Mesothelial cell of epicardium (in vitro differentiated cells): ENCODE measurements at places on chromosomes 5 and 9. TPM values are rescaled to one million over a fixed set of nuclear protein-coding genes. Genes with fewer than 3 reads are reported as not detected.
A peak's percentile ranks its signal among the peaks of the same experiment; 100 is the strongest.

DNA sequence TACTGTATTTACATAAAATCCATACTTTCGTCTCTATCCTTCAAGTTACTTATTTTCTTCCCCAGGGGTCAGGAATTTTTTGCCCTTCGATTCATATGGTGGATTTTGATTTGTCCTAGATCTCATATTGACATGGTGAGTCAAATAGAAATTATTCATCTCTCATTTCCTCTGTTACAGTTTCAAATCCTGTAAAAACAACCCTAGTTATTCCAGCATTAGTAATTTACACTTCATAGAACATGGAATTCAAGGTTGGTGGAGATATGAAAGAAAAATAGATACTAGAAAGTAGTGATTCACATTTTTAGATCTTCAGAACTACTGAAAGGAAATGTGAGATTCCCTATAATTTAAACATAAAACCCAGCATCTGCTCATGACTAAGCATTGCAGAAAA, 1331.0 kb upstream of the CDH9 start:
- H3K27ac ChIP-seq, result no peak overlapping the region
- H3K4me1 ChIP-seq, result peaks cover 5% of the 10 kb centered on the region
- peaks cover 7% of the 10 kb centered on the region for H3K36me3 ChIP-seq
- H3K4me3 ChIP-seq, result no peak overlapping the region
- no peak for DNase-seq

GRCh38 chr5:140239939-140240700, 62.8 kb downstream of the PFDN1 start:
- H3K27ac ChIP-seq, result peak overlapping the region; percentile 59
- H3K27me3 ChIP-seq, result no peaks in the 10 kb centered on the region
- H3K4me3 ChIP-seq, result no peak overlapping the region

- no peak overlapping the region for H3K4me3 ChIP-seq
- no peaks in the 10 kb centered on the region for H3K27me3 ChIP-seq
- no peak for DNase-seq
- H3K27ac ChIP-seq, result peak overlapping the region; percentile 13
- H3K36me3 ChIP-seq, result no peaks in the 10 kb centered on the region
Measured at GRCh38 chr9:123218831-123219230, 49.6 kb downstream of the STRBP start.

GRCh38 chr5:176521286-176521685, 15.9 kb downstream of the RNF44 start:
- no peak overlapping the region for H3K27ac ChIP-seq
- H3K4me1 ChIP-seq, result no peaks in the 10 kb centered on the region
- H3K36me3 ChIP-seq, result peaks cover 5% of the 10 kb centered on the region
- H3K27me3 ChIP-seq, result no peaks in the 10 kb centered on the region
- DNase-seq, result no peak
- no peak overlapping the region for H3K4me3 ChIP-seq

DNA sequence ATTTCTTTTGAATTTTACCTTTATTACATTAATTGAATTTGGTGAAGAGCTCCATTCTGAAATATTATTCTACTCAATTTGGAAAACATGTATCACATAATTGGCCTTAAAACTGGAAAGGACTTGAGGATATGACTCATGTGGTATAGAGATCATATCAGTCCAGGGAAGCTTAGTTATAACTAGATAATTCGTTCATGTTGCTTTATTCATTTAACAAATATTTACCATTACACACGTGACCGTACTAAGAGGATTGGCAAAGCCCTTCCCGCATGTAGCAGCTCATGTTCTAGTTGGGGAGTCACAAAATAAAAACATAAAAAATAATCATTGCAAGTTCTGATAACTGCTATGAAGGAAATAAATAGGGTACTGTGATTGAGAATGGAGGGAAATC, 1816.5 kb downstream of the MAT2B start:
- no peak overlapping the region for H3K27ac ChIP-seq
- peaks cover 3% of the 10 kb centered on the region for H3K4me1 ChIP-seq
- no peak for DNase-seq
- H3K27me3 ChIP-seq, result no peaks in the 10 kb centered on the region

DNA sequence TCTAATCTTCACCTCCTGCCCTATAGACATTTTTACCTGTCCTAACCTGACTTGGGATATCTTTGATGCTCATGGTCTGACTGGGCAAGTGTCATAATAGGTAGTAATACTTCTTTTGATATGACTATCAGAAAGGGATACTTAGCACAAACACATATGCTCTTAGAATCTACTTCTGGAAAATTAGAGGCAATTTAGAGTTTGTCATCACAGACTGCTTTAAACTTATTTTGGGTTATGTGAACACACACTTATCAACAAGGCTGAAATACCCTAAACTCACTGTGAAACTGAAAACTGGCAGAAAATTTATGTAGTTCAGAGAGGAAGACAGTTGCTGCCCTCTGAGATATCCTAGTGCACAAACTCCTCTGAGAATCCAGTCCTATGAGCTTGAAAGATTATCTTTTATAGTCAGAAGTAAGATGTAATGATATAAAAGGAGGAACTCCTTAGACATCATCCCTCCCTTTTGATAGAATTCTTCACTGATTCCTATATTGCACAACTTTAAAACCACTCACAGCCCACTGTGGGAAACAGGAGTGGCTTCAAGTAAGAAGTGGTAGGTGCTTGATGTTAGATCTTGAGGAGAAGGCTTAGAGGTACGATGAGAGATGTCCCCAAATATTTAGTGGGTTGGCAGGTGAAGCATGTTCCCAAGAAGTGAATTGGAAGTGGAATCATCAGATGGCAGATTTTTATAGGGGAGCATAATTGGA, 273.3 kb downstream of the MAN2A1 start:
- no peak for DNase-seq
- H3K4me1 ChIP-seq, result peaks cover 2% of the 10 kb centered on the region
- no peaks in the 10 kb centered on the region for H3K36me3 ChIP-seq

- peaks cover 20% of the 10 kb centered on the region for H3K27me3 ChIP-seq
- no peaks in the 10 kb centered on the region for H3K36me3 ChIP-seq
- DNase-seq, result no peak
- no peak overlapping the region for H3K27ac ChIP-seq
Measured at GRCh38 chr5:148884339-148885020, 58.1 kb downstream of the ADRB2 start.

DNA sequence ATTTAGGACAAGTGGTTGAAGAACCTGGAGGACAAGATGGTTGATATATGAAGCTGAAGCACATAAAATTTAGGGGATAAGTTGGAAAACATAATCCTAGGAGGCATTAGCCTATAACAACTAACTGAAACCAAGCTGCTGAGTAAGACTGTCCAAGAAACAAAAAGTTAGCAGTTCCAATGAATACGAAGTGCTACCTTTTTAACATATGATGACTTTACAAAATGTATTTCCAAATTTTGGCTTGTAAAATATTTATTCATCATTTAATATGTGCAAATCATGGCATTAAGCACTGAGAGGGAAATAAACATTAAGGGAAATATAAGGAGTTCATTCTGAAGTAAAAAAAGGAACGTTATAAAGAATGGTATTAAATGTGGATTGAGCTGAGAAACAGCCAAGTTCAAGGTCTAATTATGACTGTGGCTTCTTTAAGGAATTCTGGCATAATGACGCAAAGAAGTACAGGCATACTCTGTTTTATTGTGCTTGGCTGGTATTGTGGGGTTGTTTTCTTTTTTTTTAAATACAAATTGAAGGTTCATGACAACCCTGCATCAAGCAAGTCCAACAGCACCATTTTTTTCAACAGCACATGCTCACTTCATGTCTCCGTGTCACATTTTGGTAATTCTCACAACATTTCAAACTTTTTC, 7.7 kb downstream of the RAPGEF6 start:
- peaks cover 8% of the 10 kb centered on the region for H3K36me3 ChIP-seq
- no peak overlapping the region for H3K27ac ChIP-seq
- H3K4me1 ChIP-seq, result peaks cover 3% of the 10 kb centered on the region
- no peaks in the 10 kb centered on the region for H3K27me3 ChIP-seq

DNA sequence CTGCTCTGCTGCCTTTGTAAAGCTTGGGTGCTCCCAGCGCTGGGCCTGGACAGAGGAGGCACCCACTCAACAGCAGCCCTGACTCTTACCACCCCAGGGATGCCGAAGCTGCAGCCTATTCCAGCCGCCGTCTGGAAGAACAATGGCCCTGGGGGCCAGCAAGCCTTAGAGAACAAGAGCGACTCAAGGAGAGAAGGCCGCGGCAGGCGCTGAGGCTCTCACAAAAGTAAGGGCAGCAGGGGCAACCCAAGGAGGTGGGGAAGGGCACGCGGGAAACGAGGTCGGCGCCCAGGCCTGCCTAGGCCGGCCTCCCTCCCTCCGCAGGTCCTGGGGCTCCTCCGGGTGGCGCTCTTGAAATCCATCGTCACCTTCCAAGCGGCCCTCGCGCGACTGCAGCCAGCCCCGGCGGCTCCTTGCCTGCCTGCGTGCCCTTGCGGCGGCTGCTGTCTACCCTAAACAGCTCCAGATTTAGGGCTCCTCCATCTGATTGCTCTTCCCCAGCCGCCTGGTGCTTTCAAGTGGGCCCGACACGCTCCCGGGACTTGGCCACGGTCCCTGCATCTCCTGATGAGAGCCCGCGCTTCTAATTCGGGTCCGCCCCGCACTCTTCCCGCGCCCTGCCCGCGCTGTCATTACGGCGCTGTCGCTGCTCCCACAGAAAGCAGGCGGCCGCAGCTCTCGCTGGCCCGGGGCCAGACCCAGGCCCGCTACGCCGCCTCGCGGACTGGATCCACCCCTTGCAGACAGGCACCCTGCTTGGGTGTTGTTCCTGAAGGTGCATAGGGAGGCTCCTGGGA, 213.3 kb downstream of the SEMA6A start:
- H3K36me3 ChIP-seq, result no peaks in the 10 kb centered on the region
- no peaks in the 10 kb centered on the region for H3K27me3 ChIP-seq
- H3K4me1 ChIP-seq, result peaks cover 18% of the 10 kb centered on the region
- H3K4me3 ChIP-seq, result peak overlapping the region; percentile 79
- DNase-seq, result peak; percentile 77

GRCh38 chr5:170056561-170057267, 49.0 kb upstream of the FOXI1 start:
- H3K4me1 ChIP-seq, result peaks cover 19% of the 10 kb centered on the region
- H3K4me3 ChIP-seq, result no peak overlapping the region
- H3K27me3 ChIP-seq, result no peaks in the 10 kb centered on the region
- no peaks in the 10 kb centered on the region for H3K36me3 ChIP-seq
- DNase-seq, result no peak
- peak overlapping the region; percentile 11 for H3K27ac ChIP-seq

- H3K36me3 ChIP-seq, result no peaks in the 10 kb centered on the region
- H3K27ac ChIP-seq, result no peak overlapping the region
- DNase-seq, result no peak
- H3K4me3 ChIP-seq, result no peak overlapping the region
- peaks cover 21% of the 10 kb centered on the region for H3K4me1 ChIP-seq
Measured at GRCh38 chr9:7523426-7524043, 276.0 kb downstream of the DMAC1 start.

GRCh38 chr9:136852664-136853595, 784 bp downstream of the MAMDC4 start:
- H3K36me3 ChIP-seq, result no peaks in the 10 kb centered on the region
- H3K27ac ChIP-seq, result no peak overlapping the region
- DNase-seq, result no peak
- H3K4me3 ChIP-seq, result no peak overlapping the region

DNA sequence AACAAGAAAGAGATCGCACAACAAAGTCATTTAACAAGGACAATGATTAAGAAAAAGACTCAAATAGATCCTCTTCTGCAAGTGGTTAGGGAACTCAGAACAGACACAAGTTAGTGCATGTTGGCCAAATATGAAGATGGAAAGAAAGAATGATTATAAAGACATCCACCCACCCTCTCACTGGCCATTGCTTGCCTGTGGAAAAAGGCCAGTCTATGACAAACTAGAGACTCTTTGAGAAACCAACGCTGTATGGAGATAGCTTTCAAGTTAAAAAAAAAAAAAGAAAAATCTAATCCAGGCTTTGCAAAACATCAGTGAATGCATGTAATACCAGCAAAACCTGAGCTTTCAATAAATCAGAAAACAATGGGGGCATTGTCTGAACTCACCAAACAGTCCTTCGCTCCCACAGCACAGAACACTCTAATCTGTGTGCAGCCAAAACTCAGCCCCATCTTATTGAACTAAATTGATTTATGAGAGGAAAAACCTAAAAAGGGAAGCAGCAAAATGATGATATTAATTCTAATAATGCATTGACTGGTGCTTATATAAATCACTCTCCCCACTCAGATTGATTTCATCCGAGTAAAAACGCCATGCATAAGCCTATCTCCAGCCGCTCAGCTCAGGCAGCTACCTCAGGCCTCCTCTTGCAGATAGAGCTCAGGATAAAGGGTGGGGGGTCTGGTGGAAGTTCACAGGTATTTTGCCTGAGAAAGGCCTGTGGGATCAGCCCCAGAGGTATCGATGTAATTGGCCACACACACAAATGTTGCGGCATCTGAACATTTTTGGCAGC, 547.1 kb downstream of the CCDC171 start:
- no peak for DNase-seq
- H3K4me1 ChIP-seq, result peaks cover 49% of the 10 kb centered on the region
- H3K4me3 ChIP-seq, result no peak overlapping the region
- H3K27ac ChIP-seq, result peak overlapping the region; percentile 62
- H3K27me3 ChIP-seq, result peaks cover 16% of the 10 kb centered on the region

DNA sequence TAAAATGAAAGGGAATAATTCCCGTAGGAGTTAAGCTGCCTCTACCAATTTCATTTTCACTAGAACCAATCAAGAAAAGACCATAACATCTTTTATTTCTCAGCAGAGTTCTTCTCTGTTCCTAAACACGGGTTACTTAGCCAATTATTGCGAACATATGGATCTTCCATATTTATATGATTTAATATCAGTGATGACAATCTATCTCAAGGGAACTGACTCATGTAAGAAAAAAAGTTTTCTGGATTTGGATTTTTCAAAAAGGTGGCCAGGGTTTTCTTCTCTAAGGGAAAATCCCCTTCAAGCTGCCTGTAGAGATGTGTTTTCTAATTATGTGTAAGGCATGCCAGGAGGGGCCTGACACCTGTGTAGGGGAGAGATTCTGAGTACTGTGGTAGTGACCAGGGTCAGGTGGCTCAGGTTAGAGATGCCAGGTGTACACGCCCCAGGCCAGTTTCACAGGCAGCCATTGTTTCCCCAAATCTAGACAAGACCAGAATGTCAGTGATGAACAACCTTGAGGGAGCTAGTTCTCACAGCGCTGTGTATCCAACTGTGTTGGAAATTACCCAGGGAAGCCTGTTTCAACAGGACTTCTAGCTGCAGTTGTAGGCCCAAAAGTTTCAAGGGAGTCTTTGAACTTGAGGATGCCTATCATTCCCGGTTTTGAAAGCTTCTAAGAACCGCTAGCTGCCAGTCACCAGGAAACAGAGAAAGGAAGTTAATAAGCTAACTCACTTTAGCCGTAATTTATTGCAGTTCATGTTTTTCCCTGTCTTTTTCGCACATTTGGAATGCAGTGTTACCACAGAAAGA, 572.5 kb upstream of the RGMB start:
- H3K36me3 ChIP-seq, result no peaks in the 10 kb centered on the region
- no peak overlapping the region for H3K27ac ChIP-seq
- H3K4me1 ChIP-seq, result no peaks in the 10 kb centered on the region
- no peaks in the 10 kb centered on the region for H3K27me3 ChIP-seq
- DNase-seq, result no peak

- H3K4me3 ChIP-seq, result no peak overlapping the region
- peaks cover 87% of the 10 kb centered on the region for H3K27me3 ChIP-seq
- no peaks in the 10 kb centered on the region for H3K4me1 ChIP-seq
- no peak for DNase-seq
- H3K27ac ChIP-seq, result no peak overlapping the region
- H3K36me3 ChIP-seq, result no peaks in the 10 kb centered on the region
Measured at GRCh38 chr5:71727978-71728377, 8.9 kb downstream of the CARTPT start.

SLC6A19 gene
- total RNA-seq, result not detected in 3 replicates

PFN3 gene
- total RNA-seq, result not detected in 3 replicates

LCN1 gene
- not detected in 3 replicates for total RNA-seq

ACSL6 gene
- total RNA-seq, result not detected in 3 replicates

WDR38 gene
- not detected in 3 replicates for total RNA-seq

RLN1 gene
- 0.75 to 0.88 TPM (median 0.80 TPM) in 3 replicates for total RNA-seq
